Endodermal cell (in vitro differentiated cells): ENCODE measurements at places on chromosomes 16 and 17. TPM values are rescaled to one million over a fixed set of nuclear protein-coding genes. Genes with fewer than 3 reads are reported as not detected.

The FA2H gene
- 1.4 to 2.1 TPM (median 2.1 TPM) in 3 replicates for total RNA-seq

The TNRC6A gene
- total RNA-seq: 60.0 to 81.5 TPM (median 80.9 TPM) in 3 replicates

GRCh38 chr17:285751-286422 lies 66.7 kb downstream of the RPH3AL start:
- DNase-seq: no peak

GRCh38 chr16:63672493-63672892 lies 1449.4 kb downstream of the CDH11 start:
- no peak for DNase-seq

GRCh38 chr17:10579270-10579669 lies 29.8 kb upstream of the MYH2 start:
- DNase-seq: no peak

- peak; percentile 89 for DNase-seq
Observed at GRCh38 chr16:30786936-30787612, at the start of gene ZNF629. Gene ZNF629, minus strand, starts transcription at chr16:30787205. Its CDS starts 2,723 bp downstream, at chr16:30784482.

- no peak for DNase-seq
Observed at GRCh38 chr16:89623511-89624261, 10.2 kb downstream of the DPEP1 start.

GRCh38 chr16:12063435-12063834 lies 86.9 kb downstream of the SNX29 start:
- no peak for DNase-seq

DNA sequence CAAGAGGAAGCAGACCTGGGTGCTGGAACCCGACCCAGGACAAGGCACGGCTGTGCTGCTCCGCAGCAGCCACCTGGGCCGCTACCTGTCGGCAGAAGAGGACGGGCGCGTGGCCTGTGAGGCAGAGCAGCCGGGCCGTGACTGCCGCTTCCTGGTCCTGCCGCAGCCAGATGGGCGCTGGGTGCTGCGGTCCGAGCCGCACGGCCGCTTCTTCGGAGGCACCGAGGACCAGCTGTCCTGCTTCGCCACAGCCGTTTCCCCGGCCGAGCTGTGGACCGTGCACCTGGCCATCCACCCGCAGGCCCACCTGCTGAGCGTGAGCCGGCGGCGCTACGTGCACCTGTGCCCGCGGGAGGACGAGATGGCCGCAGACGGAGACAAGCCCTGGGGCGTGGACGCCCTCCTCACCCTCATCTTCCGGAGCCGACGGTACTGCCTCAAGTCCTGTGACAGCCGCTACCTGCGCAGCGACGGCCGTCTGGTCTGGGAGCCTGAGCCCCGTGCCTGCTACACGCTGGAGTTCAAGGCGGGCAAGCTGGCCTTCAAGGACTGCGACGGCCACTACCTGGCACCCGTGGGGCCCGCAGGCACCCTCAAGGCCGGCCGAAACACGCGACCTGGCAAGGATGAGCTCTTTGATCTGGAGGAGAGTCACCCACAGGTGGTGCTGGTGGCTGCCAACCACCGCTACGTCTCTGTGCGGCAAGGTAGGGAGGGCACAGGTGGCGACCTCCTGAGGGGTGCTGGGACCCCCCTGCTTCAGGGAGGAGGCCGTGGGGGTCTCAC lies 667 bp downstream of the FSCN2 start:
- DNase-seq: no peak

- peak; percentile 71 for DNase-seq
Observed at GRCh38 chr17:62818526-62818925, 10.4 kb upstream of the MARCHF10 start.
